Amniotic epithelial cell (primary cell): ENCODE measurements at places on chromosomes 13 and 19.
A peak's percentile ranks its signal among the peaks of the same experiment; 100 is the strongest.

DNA sequence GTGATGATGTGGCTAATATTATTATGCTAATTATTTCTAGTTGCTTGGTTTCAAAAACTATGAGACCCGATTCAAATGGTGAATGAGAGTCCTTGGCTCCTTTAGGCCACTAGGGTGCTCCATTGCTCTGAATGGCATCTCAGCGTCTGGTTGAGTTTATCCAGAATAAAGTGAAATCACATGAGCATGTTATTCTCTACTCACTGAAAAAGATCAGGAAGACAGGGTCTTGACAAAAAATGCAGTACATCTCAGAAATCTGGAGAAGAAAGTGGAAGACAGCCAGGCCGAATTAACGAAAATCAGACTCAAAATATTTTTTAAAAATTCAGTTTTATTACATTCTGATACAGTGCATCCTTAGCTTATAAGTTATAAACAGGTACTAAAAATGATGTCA lies 516.2 kb downstream of the MYO16 start:
- peak; percentile 88 for DNase-seq

DNA sequence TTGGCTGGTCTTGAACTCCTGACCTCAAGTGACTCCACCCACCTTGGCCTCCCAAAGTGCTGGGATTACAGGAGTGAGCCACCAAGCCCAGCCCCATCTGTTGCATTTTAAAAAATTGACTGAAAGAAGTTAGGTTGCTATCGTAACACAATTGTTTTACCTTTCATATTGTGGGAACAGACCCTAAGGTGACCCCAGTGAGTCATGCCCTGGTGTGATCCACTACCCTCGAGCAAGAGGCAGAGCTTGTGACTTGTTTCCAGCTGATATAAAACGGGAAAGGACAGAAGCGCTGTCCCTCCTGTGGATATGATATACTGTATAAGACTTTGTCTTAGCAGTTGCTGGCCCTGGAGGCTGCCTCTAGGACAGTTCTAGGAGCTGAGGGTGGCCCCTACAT lies 308.6 kb downstream of the HS6ST3 start:
- DNase-seq, result no peak

DNA sequence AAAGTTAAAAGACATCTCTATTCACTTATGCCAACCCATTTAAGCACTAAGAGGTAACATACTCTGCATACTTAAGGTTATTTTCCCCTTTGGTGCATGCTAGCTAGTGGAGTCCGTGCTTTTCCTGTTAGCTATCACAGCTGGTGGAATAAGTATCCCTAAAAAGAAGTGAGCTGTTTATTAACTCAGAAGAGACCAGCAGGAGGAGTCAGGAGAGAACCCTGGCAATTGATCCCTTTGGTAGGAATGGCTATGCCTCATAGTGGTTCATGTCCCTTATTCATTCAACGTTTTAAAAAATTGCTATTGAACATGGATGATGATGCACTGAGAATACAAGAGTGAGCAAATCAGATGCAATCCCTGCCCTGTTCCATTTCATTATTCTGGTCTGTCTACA lies 12.4 kb upstream of the NEK5 start:
- no peak for DNase-seq

GRCh38 chr19:12788682-12789097 lies 2.6 kb upstream of the JUNB start:
- peak; percentile 74 for DNase-seq

GRCh38 chr13:73754727-73755292 lies 379.4 kb downstream of the KLF12 start:
- peak; percentile 64 for DNase-seq

GRCh38 chr19:27793128-27793643 lies 1419.8 kb downstream of the UQCRFS1 start:
- peak; percentile 77 for DNase-seq

DNA sequence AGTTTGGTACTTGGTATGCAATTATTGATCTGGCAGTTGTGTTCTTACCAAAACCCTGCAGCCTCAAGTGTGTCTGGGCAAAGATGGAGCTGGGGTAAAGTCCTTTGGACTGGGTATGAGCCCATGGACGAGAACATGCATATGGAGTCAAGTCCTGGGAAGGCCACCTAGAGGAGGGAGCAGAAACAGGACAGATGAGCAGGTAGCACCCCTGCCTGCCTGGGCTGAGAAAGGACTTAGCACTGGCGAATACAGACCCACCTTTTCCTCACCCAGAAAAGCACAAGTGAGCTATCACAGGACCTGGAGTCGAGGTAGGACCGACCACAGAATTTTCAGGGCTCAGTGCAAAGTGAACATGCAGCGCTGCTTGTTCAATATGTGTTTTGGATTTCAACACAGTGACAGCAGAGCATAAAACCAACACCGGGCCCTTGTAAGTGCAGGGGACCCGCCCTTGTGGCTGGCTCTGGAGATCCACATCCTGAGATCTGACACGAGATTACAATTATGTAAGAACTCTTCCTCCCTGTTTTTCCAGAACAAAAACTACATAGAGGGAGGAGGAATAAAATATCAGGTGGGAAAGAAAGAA lies 25.9 kb downstream of the IGFL2 start:
- no peak for DNase-seq

DNA sequence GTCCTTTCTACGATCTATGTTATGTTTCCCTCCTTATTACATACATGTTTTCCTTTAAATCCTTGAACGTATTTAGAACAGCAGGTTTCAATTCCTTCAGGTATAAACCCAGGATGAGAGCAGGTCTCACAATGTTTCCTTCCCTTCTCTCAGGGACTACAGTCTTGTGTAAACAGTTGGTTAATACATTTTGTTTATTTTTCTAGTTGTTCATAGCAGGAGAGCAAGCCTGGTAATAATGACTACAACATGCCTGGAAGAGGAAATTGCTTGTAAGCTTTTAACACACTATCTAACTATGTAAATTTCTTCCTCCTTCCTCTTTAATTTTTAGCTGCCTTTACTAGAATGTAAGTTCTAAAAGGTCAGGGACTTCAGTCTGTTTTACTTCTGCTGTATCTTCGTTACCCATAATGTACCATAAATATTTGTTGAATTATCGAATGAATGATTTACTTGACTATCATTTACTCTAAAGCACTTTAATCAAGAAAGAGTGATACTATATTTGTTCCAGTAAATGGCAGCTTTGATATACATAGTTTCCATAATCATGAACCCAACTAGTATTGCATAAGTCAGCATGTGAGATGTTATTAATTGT lies 28.9 kb upstream of the TNFRSF19 start:
- no peak for DNase-seq

DNA sequence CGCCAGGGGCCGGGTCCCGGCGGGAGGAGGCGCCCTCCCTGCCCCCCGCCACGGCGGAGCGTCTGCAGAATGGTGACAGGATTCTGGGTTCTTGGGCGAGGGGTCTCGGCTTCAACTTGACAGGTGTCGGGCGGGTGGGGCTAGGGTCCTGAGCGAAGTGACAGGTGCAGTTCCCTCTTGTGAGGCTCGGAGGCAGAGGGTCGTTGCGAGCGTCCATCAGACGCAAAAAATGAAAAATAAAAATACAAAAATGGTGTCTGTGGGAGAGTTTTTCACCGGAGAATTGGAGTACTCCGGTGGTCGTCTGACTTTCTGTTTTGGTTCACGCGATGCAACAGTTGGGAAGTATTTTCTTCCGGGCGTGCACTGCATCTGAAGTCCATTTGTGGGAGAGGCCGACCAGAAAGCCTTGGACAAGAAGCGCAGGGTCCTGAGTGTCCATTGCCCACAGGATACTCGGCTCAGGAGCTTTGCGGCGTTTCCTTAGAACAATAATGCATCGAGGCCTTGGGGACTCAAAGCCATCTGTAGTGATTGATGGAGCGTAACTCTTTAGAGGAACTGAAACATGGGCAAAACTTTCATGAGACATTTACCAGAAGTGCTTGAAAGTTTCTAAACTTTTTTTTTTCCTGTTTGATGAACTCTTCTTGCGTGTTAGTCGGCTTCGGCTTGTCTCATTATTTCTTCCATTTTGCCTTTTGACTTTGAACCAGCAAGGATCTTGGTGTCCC lies 759 bp downstream of the RB1 start:
- DNase-seq, result peak; percentile 56

DNA sequence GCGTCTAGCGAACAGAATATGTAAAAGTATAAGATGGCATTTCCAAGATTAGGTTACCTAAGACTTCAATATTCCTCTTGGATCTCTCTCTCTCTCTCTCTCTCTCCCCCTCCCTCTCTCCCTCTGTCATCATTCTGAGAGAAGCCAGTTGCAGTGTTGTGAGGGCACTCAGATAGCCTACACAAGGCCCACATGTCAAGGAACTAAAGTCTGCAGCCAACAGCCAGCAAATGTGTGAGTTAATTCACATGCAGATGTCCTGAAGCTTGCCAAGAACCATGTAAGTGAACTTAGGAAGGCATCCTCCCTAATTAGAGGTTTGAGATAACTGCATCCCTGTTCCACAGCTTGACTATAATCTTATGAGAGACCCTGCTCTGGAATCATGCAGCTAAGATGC lies 822.9 kb upstream of the PRR20A start:
- no peak for DNase-seq

DNA sequence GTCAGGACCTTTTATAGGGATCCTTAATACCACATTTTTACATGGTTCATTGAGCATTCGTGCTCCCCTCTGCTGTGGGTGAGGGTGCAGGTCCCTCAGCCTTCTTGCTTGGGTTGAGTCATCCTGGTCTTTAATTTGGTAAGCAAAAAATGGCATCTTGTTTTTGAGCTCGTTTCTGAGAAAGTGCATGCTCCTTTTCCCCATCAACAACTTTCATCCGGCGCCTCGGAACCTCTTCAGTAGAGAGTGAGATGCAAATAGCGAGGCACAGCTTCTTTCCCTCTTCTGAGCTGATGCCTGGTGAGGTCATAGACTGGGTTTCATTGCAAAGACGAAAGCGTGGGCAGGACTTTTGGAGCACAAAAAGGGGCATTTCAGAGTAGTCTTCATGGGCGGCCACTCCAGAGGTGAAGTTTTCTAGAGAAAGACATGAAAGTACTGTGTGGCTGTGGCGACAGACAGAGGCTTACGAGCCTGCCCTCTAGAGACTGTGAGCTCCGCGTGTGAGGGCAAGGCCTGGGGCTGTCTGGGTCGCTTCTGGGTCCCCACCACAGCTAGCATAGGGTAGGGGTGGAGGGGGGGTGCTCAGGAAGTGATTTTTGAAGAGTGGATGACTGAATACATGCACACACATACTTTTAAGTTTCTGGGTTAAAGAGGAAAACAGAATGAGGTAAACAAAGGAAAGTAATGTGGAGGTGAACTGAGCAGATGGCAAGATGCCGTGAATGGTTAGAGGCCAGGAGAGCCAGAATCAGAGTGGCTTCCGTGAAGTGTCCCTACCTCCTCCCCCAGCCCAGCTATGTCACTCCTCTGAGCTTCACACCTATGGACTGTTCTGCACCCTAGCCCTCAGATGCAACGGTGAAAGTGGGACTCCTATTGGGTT lies 44.3 kb downstream of the BBC3 start:
- DNase-seq, result no peak

DNA sequence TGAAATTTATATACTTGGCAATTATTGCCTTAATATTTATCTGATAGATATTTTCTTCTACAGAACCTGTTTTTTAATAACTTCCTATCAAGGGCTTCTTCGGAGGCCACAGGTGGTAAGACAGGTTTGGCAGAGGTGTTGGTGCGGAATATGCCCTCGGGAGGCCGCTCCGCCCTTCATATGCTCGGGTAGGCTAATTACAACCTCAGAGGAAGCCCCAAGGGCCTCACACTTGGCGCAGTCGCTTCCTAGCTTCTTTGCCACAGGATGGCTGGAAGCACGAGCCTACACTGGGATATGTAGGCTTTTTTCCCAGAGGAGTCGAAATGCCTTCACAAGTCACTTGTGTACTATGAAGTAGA lies 68.8 kb downstream of the LMO7 start:
- DNase-seq, result no peak

- DNase-seq, result no peak
Observed at GRCh38 chr19:10114651-10115391, 3.3 kb downstream of the P2RY11 start.
